Stimulated activated CD4-positive, alpha-beta T cell treated with anti-CD3 and anti-CD28 coated beads, Interleukin-4, amount 100 ng/mL, for 4 hours (primary cell): ENCODE measurements at places on chromosomes 2 and 18.

- DNase-seq = no peak
These were observed 1905.3 kb upstream of the PIK3C3 start for GRCh38 chr18:40049716-40050115.

GRCh38 chr2:150143087-150143536 lies 344.4 kb downstream of the RND3 start:
- no peak for DNase-seq

- no peak for DNase-seq
These were observed 46.2 kb upstream of the ARHGAP28 start for GRCh38 chr18:6683112-6683876.

GRCh38 chr2:201966691-201967438 lies 66.8 kb upstream of the FZD7 start:
- DNase-seq = no peak

- DNase-seq = no peak
These were observed 19.2 kb downstream of the SERPINB4 start for GRCh38 chr18:63624863-63625262.
